SW480 (cell line): ENCODE measurements at places on chromosomes 2 and 18.

DNA sequence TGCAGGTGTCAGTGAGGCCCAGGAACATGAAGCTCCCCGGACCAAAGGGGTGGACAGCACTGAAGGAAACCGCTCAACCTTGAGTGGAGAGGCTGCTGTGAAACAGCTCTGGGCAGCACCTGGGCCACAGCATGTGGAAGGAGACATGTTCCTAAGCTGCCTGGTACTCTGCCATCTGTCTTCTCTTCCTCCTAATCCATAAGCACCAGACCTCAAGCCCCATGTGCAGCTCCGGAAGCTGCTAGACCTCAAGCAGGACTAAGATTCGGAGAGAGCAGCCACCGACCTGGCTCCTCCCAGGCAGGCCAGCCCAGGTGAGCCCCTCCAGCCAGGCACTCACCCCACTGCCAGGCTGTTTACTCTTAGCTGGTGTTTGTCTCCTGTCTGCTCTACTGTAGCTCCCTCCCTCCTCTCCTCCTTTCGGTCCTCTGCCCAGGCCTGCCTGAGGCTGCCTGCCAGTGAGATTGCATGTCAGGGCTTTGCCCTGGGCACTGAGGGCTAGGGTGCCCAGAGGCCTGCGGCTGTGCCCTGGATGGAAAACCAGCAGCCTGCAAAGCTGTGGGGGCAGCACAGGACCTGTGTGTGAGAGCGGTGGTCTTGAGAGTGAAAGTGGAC, 53.7 kb downstream of the BCL11A start:
- no peak for DNase-seq

DNA sequence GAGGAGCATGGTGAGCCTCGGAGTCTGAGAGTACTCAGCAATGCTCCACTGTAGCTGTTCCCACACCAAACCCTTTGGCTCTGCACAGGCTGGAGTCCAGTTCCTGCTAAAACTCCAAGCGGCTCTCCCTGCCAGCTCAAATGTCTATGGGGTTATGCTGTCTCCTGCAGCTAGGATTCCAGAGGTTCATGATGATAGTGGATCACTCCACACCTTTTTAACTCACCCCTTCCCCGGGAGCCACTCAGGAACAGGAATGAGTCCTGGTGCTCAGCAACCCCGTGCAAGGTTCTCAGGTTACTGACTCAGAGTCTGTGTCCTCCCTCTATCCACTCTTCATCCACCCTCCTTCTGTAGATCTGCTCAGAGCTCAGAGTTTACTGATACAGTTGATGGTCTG, 410.0 kb downstream of the CDH19 start:
- DNase-seq = no peak

- no peak for DNase-seq
These were observed 79.1 kb upstream of the GRB14 start for GRCh38 chr2:164700390-164700789.

- DNase-seq = no peak
These were observed 11.2 kb upstream of the CYP27C1 start for GRCh38 chr2:127231130-127231865.

GRCh38 chr2:119429225-119429981, 2.3 kb upstream of the TMEM37 start:
- DNase-seq = no peak

DNA sequence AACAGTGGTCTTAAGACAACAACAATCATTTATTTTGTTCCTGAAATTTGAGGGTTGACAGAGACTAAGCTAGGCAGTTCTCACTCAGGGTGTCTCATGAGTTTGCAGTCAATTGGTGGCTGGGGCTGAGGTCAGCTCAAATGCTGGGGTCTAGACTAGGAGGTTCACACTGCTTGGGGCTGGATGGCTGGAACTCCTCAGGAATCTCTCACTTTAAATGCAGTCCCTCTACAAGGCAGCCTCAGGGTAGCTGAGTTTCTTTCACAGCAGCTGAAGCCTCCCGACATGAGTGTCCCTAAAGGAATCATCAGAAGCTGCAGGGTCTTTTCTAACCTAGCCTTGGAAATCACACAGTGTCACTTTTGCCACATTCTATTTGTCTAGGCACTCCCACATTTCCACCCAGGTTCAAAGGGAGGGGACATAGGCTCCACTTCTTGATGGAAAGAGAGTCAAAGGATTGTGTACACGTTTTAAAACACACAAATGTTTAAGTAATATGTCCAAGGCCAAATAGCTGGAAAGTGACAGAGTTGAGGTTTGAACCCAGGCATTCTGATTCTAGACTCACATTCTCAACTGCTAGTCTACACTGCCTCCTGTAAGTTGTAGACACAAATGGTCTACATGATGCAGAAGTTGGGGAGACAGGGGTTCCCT, 133.8 kb downstream of the ZFP36L2 start:
- no peak for DNase-seq

- no peak for DNase-seq
These were observed 120.2 kb downstream of the LAMA3 start for GRCh38 chr18:23809415-23809814.

DNA sequence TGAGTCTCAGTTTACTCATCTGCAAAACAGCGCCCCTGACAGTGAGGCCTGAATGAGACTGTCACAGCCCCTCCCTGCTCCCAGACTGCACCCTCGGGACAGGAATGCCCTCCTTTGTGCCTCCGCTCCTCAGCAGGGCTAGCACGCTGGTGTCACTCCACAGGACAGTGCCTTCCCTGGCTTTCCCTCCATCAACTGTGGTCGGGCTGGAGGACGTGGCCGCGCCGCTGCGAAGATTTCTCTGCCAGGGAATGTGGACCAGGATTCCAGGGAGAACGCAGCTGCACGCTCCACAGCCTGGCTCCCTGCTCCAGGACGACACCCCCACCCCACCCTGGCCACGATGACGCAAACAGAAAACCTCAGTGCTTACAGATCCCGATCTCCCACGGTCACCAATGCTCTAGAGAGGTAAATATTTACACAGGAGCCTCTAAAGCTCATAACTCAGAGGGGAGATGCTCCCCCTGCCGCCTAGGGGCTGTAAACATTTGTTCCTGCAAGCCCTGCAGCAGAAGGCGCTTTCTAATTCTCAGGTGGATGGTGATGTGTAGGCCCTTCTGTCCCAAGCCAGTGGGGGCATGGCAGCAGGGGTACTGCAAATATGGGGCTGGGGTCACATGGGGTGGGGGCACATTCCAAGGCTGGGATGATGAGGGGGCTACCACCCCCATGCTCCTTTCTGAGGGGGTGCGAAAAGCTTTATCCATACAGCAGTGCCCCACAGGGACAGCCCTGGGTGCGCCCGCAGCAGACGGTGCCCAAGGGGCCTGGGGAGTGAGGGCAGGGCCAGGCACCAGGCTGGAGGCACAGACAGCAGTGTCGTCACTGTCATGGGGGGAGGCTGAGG, 12.4 kb downstream of the HS6ST1 start:
- DNase-seq = peak; percentile 22

DNA sequence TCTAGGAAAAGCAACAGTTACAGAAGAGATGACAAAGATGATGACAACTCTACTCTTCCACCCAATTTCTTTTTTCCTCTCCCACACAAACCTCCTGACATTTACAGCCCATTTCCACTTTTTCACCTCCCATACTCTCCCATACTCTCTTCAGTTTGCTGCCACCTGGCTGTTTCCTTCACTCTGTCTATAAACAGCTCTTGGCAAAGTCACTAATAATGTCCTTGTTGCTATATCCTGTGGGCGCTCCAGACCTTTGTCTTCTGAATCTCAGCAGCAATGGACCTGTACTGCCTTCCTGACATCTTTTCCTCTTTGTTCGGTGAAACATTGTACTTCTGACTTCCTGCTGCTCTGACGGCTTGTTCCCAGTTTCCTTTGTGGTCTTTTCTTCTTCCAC, 60.7 kb upstream of the CAVIN2 start:
- DNase-seq = no peak

GRCh38 chr2:69013142-69013839, at the start of gene ANTXR1:
Gene ANTXR1 (plus strand): TSS chr2:69013179. CDS start chr2:69013500, 321 bp downstream.
- peak; percentile 48 for DNase-seq

DNA sequence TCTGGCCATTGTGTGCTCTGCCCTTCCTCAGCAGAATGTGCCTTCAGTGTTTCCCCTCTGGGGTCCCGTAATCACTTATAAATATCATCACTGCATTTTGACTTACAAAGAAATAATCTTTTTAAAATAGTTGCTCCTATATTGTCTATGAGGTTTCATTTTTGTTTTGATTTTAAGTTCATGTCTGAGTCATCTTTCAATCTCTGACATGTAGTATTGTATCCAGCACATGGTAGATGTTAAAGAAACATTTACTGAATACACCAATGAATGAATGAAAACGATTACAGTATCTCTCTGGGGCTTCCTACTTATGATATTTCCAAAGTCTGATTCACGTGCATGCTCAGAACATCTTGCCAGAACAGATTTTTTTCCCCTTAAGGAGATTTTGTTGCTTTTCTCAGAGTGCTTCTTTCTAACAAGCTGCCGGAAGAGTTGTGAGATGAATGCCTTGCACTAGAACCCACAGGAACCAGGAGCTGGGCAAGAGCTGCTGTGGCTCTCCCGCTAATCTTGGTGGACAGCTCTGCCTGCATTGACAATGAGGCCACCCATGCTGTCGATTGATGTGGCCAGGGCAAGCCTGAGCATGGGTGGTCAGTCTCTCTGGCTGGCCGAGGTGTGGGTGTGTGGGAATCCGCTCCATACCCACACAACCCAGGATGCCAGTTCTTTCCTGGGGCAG, 199.4 kb downstream of the CYRIA start:
- DNase-seq = no peak

DNA sequence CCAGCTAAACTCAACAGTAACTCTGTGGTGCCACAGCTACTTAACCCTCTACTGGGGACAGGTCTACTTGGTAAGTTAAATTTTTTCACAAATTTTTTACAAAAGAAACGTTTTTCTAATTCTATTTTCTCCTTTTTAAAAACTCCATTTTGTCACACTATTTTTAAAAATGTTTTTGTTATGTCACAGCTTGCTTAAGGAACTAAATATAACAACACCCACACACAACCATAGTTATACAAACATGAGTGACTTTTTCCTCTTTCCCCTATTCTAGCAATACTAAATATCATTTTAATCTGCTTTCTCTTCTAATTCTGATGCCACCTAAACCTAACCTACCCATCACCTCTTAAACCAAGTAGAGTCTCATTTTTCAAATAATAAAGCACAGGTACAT, 160.5 kb upstream of the EPC2 start:
- DNase-seq = no peak

DNA sequence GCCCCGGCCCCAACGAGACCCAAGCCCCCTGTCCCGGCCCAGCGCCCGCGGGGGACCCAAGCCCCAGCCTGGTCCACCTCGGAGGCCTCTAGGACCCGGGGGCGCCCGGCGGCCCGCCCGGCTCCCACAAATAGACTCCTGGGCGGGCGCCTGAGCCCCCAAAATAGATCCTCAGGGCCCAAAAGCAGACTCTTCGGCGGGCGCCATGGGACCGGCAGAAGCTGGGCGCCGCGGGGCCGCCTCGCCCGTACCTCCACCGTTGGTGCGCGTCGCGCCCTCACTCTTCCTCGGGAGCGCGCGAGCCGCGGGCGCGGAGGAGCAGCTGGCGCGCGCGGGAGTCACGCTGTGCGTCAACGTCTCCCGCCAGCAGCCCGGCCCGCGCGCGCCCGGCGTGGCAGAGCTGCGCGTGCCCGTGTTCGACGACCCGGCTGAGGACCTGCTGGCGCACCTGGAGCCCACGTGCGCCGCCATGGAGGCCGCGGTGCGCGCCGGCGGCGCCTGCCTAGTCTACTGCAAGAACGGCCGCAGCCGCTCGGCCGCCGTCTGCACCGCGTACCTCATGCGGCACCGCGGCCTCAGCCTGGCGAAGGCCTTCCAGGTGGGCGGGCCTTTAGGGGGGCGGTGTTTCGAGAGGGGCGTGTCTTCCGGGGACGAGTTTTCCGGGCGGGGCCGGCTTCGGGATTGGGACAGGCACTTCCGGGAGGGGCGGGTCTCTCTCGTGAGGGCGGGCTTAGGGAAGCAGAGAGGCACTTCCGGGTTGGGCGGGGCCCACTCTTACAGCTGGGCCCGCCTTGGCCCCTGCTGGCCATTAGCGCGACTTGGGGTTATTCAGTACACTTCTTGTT, 545 bp downstream of the DUSP28 start:
- peak; percentile 95 for DNase-seq

DNA sequence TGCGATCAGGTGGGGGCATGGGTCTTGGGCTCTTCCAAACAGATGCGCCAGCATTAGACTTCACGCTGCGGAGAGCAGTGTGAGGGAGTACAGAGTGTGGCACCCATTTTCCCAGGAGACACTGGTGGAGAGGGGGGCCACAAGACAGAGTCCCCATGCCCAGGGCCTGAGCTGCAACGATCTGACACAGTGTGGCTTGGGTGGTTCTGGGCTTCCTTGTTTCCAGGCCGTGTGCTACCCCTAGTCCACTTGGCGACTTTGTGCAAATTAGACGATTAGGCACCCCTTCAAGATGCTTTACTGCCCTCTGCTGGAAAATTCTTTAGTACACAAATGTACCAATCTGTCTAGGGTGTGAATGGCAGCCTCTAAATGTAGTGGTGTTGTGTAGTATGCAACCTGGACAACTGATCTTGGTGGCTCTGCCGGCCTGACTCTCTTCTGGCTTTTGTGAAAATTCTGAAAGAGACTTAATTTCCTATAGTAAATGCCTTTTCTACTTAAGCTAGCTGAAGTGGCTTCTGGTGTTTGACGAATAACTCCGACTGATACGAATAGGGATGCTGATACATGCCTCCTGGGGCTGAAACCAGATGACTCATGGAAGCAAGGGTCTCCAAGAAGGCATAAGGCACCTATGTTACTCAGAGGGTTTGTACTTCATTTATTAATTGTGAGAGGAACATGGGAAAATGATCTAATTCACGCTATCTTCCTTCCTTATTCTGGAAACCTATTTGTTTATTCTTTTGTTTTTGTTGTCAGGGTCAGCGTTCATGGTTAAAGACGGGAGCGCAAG, 92.3 kb upstream of the SMAD2 start:
- DNase-seq = peak; percentile 66

- DNase-seq = no peak
These were observed 20.6 kb downstream of the SERTAD2 start for GRCh38 chr2:64632835-64633819.

- DNase-seq = no peak
These were observed 329.3 kb downstream of the TXNL1 start for GRCh38 chr18:56309104-56309503.

GRCh38 chr2:31581124-31581795, 522 bp upstream of the SRD5A2 start:
- DNase-seq = no peak

- DNase-seq = peak; percentile 46
These were observed 626 bp downstream of the CAPN10 start for GRCh38 chr2:240586919-240587800.

- DNase-seq = no peak
These were observed 16.8 kb upstream of the ALLC start for GRCh38 chr2:3641181-3641580.

DNA sequence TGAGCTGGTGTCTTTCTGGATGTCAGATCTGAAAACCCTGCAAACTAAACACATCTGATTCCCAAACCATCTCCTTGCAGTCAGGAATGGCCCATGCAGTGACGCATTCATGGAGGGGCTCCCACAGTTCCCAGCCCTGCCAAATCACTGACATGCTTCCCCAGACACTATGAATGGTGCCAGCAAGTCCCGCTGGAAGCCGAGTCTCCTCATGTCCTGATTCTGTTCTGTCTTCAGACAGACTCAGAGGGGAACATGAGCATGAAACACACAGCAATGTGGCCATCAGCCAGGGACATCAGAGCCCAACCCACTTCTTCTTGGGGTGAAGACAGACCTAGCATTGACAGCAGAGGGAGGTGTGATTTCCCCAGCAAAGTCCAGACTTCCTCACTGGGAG, 83.7 kb downstream of the TTC32 start:
- DNase-seq = no peak

GRCh38 chr2:178005756-178006155, 66.8 kb downstream of the PDE11A start:
- DNase-seq = no peak
